ENCODE measurements at places on chromosomes 1 and 21.

- peak; percentile 90 for DNase-seq
Observed at GRCh38 chr1:35564037-35564883, 6.7 kb downstream of the NCDN start.

DNA sequence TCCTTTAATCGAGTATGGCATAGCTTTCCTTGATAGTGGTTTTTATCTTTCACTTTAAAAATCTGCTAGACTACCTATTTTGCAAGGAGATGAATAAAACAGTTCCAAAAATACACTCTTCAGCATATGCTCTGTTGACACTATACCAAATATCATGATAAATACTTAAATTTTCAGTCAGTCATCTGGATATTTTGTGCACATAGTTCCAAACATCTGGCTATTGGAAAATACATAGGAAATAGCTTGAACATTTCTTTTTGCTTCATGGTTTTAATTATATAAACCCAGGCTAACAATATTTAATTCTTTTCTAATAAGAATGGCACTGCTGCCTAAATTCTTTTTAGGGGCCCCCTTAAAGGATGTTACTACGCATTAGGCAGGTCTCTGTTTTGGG, 342.1 kb downstream of the NEGR1 start:
- DNase-seq: no peak

DNA sequence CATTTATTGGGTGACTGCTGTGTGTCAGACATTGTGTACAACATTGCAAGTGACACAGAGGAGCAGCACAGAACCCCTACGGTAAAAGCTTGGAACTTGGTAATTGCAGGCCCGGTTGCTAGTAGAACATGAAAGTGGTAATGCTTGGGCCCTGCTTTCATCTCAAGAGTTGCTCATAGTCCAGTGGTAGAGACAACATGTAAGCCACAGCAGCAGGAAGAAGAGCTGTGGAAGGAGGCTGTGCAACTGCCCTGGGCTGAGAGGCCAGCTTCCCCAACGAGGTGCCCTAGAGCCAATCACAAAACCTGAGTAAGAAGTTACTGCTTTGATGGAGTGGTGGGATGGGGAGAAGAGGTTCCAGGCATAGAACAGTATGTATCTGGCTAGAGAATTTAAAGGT, 18.4 kb downstream of the CNIH4 start:
- no peak for DNase-seq

DNA sequence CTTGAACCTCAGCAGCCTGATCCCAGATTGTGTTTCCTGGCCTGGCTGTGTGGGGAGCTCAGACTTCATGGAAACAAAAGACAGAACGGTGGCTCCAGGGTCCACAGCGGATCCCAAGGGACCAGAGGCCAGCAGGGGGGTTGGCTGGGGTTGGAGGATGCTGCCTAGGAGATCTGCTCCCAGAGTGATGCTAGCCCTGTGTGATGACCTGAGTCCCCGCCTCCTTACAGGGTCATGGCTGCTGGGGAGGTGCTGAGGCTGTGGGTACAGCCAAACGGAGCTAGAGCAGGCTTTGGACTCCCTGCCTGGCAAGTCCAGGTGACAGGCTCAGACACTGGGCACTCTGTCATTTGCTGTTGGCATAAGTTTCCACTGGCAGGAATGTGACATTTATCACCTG, 11.5 kb upstream of the RUNX3 start:
- no peak for DNase-seq

GRCh38 chr1:212012034-212012740, 23.2 kb downstream of the INTS7 start:
- DNase-seq: peak; percentile 76

- DNase-seq: no peak
Observed at GRCh38 chr1:239858529-239858928, 233.2 kb upstream of the FMN2 start.

DNA sequence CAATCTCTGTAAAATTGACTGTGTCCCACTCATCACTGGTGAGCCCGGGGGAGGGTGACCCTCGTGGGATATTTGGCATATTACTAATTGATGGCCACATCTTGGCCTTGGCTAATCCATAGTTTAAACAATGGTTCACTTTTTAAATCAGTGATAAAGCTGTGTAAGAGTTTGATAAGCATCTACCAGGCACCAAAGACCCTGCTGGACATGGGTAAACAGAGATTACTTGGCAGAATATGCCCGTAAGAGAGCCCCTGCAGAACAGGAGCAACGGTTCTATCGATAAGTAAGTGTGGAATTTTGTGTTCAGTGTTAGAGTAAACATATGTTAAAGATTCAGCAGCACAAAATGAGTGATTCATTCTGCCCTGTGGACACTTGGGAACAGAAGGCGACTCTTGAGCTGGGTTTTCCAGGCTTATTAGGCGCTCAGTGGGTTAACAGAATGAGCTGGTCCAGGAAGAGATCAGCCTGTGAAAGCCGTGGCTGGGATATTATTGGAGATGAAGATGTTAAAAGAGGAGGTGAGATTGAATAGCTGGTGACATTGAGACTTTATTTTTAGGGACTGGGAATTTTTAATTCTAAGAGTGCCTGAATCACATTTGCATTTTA, 55.9 kb downstream of the CNST start:
- DNase-seq: no peak

- DNase-seq: peak; percentile 44
Observed at GRCh38 chr1:19384113-19384512, 72.0 kb downstream of the SLC66A1 start.

GRCh38 chr21:35206141-35207125, 157.3 kb upstream of the RUNX1 start:
- DNase-seq: no peak

- no peak for DNase-seq
Observed at GRCh38 chr21:38837806-38838461, 32.2 kb downstream of the ETS2 start.

DNA sequence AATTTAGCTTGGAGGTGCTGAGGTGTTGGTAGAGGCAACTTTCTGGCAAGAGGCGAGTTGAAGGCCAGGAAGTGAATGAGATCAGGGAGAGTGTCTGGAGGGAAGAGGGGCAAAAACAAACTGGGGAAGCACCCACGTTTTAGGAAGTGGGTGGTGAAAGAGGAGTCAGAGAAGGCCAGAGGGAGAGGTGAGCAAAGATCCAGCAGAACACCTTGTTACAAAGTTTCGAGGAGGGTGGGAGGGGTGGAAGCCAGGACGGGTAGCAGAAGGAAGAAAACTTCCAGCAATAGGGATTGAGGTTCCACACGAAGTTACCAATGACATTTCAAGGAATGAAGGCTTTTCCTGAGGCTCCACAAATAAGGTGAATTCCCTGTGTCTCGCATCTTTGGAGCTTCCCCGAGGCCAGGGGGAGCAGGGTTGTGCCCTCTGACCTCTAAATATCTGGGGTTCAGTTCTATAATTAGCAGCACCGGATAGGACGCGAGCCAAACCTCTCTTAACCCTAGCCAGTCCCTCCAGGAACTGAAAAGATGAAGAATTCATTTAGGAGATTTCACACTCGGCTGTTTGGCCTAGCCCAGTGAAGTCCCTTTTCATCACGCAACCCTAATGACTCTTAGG, 578 bp upstream of the SESN2 start:
- DNase-seq: peak; percentile 33
